ENCODE measurements at places on chromosomes 16 and 17.
A peak's percentile ranks its signal among the peaks of the same experiment; 100 is the strongest.

DNA sequence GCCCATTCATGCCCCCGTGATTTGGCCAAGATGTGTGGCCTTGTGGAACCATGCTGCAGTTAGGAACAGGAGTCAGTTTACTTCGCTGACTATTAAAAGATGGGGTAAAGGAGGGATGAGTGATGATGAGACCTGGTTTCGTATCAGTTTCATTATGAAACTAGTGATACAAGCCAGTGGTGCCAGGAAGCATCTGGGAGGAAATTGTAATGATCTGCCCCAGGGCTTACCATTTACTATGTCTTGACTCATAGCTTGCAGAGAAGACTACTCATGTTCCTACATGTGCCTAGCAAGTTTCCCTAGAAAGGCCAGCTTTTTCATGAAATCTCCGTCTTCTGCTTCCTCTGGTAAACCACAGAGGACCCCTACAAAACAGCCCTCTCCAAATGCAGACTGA, 23.2 kb downstream of the CDH3 start:
- no peak for DNase-seq

DNA sequence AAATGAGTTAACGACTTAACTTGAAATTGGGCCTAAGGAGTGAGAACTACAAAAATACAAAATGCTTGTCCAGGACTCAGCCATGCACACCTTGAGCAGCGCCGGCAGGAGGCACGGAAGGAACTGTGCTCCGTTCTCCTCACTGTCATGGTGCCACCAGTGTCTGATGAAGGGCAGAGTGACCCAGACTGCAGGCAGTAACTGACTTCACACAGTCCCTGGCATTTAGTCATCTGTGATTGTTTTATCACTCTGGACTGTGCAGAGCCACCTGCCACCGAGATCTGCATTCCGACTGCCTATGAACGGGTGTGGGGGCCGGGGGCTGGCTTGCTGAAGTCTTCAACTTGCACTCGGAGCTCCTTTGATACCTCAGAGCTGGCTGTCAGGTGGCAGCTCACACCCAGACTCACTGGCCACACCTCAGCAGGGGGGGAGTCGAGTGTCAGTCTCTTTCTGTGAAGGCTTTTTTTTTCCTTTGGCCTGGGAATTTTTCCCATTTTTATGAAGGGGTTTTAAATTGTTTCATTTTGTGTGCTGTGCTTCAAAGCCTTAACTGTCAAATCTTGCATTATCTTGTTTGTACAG, 20.2 kb upstream of the ENDOV start:
- no peak for DNase-seq

GRCh38 chr16:82653550-82654511, 27.1 kb downstream of the CDH13 start:
- DNase-seq, result no peak

GRCh38 chr17:64466019-64466735, 17.3 kb downstream of the MILR1 start:
- no peak for DNase-seq

GRCh38 chr17:2795441-2796163, 636 bp upstream of the RAP1GAP2 start:
- DNase-seq, result no peak

DNA sequence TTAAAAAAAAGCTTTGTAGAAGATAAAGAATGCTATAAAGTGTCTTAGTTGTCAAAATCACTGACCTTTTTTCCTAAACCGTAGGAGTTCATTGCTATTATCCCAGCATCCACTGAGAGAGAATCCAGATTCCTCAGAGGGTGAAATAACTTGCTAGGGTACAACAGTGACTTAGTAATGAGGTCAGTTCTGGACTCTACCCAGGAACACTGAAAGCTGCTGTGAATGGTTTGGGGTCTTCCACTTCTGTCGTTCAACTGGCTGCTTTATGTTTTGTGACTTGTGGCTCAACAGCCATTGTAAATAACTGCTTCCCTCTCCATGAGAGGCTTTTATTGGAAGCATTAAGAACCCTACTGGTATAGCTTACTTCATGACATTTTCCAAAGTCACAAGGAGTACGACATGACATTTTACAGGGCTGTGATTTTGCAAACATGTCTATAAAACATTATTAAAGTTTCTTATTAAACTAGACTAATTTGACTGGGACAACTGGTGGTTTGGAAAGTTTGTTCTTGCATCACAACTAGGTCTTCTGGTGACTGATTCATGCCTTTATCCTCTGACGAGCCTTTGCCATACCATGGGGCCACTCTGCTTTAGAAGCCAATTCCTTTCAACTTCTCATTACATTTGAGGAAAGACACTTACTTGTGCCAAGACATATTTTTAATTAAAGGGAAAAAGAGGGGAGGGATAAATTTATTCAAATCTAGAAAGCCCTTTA, 92.2 kb upstream of the CDH11 start:
- DNase-seq, result no peak

GRCh38 chr17:21352981-21353265, 23.2 kb upstream of the KCNJ12 start:
- no peak for DNase-seq

DNA sequence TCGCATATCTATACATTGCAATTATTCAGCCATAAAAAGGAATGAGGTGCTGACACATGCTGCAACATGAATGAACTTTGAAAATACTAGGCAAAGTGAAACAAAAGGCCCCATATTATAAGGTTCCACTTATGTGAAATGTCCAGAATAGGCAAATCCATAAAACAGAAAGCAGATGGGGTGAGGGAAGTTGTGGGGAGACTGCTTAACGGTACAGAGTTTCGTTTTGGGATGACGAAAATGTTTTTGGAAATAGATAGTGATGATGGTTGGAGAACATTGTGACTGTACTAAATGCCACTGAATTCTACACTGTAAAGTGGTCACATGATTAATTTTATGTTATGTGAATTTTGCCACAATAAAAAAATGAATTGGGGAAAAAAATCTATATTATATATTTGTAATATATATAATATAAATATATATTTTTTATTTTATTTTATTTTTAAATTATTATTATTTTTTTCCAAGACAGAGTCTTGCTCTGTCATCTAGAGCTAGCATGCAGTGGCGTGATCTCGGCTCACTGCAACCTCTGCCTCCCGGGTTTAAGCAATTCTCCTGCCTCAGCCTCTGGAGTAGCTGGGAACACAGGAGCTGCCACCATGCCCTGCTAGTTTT, 4.2 kb upstream of the GNA13 start:
- no peak for DNase-seq

DNA sequence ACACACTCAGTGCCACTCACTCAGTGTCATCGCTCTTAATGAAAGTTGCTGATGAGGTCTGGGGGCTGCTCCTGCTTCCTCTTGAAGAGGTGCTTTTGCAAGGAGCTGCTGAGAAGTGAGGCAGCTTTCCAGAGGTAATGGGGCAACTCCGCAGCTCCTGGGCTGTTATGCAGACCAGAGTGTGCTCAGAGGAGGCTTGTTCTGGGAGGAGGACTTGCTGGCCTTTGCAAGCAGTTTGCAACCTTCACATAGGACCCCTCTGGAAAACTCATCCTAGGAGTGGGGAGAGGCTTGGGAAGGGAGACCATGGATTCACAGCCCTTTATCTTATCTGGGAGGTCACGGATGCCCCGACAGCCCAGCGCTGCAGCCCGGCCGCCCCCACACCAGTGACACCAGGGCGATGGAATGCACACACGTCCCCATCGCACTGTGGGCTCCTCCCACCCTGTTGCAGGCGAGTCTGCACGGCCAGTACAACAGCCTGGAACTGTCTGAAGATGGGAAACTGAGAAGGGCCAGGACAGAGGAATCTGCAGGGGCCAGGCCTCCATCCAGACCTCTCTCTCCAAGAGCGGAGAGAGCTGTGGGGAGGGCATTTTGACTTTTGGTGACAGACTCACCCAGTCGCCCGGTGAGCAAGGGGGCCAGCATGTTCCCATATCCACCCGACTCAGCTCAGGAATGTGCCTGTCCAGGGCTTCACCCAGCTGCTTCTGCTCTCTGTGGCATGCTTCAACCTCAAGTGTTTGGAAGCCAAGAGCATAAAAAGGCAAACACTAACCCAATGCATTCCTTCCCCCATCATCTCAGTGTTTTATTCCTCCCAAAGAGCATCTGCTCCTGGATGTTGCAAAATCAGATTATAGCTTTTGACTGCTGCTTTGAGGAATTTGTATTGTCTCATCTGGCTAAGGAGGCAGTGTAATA, 78.6 kb upstream of the ZNF469 start:
- no peak for DNase-seq

DNA sequence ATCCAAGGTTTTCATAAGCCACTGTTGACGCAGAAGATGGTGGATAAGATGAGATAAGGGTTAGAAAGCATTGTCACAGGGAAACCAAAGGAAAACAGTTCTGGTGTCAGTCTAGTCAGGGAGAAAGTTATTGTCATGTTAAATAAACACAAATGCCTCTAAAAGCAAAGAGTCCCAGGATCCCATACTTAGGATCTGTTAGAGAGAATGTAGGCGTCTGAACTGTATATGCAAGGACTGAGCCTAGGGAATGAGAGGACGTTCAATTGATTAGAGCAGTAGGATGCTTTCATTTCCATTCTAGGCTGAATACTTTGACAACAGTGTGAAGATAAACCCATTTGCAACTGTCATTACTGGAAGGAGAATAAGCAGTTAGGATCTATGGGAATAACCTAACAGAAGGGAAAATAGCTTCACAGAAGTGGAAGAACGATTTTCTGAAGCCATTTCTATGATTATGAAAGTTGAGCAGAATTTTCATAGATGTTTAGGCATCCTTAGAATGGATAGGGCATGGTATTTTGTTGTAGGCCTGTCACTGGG, 1149.1 kb upstream of the CDH8 start:
- DNase-seq, result no peak

- DNase-seq, result no peak
Observed at GRCh38 chr17:29585080-29585751, 4.2 kb downstream of the GIT1 start.

DNA sequence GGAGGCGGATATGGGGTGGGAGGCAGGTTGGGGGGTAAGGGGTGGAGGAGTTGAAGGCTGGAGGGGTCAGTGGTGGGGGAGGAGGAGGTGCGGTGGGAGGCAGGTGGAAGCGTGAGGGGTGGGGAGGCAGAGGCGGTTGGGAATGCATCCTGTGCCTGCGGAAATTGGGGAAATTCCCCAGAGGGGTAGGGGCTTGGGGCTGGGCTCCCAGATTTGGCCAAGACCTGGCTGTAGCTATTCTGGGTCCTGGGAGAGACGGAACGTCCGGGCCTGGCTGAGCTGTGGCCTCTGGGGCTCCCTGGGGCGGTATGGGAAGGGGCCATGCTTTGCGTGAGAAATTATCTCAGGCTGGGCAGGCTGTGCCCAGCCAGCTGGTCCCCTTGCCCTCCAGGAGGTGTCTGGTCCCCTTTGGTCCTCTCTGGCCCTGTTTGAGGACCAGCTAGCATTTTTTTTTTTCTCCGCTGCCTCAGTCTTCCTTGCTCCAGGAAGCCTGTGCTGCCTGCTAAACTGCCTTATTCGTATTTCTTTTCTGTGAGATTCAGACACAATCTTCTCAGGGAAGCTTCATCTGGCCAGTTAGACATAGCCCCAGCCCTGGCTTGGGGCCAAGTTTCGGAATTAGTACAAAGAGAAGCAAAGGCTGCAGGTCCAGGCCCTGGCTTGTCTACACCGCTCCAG, 7.3 kb upstream of the TRPV2 start:
- no peak for DNase-seq

GRCh38 chr16:6374821-6375220, 957.8 kb upstream of the RBFOX1 start:
- no peak for DNase-seq

- no peak for DNase-seq
Observed at GRCh38 chr17:12055889-12056288, 35.2 kb downstream of the MAP2K4 start.

DNA sequence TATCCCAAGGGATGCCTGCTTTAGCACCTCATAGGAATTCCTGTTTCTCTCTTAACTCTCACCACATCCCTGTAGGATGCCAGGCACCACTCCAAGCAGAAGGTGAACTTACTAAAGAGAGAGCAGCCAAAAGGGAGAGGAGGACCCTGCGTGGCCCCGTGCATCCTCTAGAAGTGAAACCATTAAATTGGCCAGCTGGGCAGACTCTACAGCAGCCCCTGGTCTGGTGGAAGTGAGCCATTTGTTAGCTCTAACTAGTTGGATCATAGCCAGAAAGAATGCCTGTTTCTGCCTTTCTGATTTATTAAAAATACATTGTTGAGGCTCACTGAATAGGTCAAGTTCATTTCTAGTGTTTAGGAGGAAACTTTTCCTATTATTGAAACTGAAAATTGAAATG, 22.3 kb downstream of the TMEM11 start:
- no peak for DNase-seq

DNA sequence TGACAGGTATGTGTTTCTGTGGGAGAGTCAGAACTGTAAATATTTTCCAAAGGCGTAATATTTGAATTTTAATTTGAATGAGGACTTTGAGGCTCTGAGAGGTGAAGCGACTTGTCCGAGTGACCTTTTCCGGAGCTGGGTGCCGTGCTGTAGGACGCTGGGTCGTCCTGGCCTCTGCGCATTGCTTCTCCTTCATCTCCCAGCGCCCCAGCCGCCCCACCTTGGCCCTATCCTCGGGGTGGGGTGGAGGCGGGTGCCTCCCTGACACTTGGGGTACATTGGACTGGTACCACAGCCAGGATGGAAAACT, 147.8 kb downstream of the SPECC1 start:
- DNase-seq, result no peak

DNA sequence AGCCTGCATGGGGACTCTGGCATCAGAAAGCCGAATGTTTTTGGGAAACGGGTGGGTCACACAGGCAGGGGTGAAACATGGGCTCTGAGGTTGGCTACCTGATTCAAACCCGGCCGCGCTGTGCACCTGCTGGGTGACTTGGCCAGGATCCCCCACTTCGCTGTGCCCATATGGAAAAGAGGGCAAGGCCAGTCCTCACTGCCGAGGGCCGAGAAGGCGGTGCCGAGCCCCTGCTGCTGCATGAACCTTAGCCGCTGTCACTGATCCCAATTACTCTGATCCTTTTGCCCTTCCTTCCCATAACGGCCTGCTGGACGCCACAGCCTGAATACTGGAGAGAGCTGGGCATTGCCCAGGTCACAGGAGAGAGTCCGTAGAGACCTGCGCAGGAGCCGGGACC, 17.7 kb downstream of the KDM8 start:
- no peak for DNase-seq

DNA sequence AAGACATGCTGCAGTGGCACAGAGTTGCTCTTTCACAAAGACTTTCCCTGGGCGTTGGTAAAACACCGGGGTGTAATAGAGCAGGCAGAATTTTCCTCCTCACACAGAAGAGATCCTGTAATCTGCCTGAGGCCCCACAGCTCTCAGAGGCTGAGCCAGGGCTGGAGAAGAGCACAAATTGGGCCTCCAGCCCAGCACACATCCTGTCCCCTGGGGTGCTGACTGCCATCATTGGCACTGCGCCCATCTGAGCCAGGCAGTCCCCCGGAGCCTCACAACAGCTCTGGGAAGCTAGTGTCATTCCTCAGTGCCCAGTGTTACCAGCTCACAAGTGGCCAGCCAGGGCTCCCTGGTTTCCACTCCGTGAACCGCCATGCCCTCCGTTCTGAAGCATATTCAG, 119.4 kb downstream of the SOCS1 start:
- peak; percentile 19 for DNase-seq

GRCh38 chr17:50710025-50710424, 2.3 kb upstream of the ANKRD40 start:
- no peak for DNase-seq

- DNase-seq, result no peak
Observed at GRCh38 chr16:15460601-15461000, 26.2 kb downstream of the BMERB1 start.

GRCh38 chr16:2516391-2517240, 2.9 kb downstream of the ATP6V0C start:
- DNase-seq, result no peak

- DNase-seq, result no peak
Observed at GRCh38 chr17:61065263-61065773, 334.3 kb upstream of the TBX2 start.

- no peak for DNase-seq
Observed at GRCh38 chr17:14845591-14846281, 419.4 kb downstream of the PMP22 start.

- DNase-seq, result no peak
Observed at GRCh38 chr17:78416791-78417530, 38.5 kb downstream of the PGS1 start.

All from DMS79 (cell line).